ENCODE measurements at places on chromosomes 2 and 18.

DNA sequence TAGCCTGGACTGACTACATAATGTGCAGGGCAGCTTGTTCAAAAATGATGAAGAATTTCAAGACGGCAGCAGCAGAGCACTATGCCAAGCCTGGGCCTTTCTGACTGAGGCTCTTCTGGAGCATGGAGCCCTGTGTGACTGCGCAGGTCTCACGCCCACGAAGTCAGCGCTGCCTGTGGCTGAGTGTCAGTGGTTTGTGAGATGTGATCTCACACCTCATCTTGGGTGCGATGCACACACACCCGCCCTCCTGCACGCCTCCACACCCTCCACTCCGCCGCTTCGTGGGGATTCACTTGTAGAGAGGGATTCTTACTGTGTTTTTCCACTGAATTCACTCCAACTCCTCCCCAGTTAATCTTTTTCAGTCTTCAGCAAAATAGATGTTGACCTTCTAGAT, 103.9 kb downstream of the VIT start:
- ATAC-seq: peak; percentile 84

GRCh38 chr2:177036747-177037146, 175.8 kb upstream of the HNRNPA3 start:
- ATAC-seq: no peak

DNA sequence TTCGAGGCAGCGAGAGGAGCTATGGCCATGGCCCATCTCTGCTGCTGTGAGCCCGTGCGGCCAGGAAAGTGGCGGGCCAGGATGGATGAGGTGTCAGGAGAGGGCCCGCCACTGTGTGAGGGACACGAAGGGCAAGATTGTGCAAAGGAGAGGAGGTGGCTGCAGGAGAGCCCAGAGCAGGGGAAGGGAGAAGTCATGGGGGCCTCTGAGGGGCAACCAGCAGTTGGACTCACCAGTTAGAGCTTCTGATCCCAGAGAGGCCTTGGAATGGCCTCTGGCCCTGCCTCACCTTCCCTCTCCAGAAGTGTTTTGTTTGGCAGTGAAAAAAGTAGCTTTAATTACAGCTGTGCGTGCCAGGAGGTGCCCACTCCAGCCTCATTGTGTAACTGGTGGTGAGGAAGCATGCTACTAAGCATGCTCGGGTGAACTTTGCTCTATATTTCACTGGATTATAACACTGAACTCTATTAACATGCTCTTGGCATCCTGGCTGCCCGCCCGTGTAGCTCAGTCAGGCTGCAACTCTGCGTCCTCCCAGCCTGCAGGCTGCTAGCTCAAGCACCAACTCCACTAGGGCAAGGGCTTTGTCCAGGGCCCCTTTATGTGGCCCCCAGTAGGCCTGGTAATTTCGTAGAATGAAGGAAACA, 34.2 kb downstream of the IMPA2 start:
- ATAC-seq: no peak

DNA sequence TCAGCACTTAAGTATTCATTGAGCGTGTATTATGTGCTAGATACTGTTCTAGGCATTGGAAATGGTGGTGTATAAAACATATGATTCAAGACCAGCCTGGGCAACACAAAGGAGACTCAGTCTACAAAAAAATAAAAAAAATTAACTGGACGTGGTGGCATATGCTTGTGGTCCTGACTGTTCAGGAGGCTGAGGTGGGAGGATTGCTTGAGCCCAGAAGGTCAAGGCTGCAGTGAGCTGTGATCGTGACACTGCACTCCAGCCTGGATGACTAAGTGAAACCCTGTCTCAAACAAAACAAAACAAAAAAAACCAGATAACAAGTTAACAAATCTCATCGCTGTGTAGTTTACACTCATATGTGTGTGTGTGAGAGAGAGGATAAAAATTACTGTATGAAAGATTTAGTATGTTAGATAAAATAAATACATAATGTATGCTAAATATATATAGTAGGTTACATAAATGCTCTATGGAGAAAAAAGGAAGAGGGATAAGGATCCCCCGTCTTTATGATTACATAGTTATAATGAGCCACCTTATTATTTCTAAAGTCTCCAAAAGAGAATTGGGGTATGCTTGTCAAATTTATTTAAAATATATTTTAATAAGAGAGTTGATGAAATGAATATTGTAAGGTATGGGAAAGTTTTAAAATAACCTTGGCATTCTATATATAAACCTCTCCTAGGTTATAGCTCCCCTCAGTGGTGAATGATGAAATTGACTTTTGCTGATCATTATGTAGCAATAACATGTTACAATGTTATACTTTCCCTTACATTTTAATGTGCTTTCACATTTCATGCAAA, 69.2 kb downstream of the EHBP1 start:
- ATAC-seq: peak; percentile 43

DNA sequence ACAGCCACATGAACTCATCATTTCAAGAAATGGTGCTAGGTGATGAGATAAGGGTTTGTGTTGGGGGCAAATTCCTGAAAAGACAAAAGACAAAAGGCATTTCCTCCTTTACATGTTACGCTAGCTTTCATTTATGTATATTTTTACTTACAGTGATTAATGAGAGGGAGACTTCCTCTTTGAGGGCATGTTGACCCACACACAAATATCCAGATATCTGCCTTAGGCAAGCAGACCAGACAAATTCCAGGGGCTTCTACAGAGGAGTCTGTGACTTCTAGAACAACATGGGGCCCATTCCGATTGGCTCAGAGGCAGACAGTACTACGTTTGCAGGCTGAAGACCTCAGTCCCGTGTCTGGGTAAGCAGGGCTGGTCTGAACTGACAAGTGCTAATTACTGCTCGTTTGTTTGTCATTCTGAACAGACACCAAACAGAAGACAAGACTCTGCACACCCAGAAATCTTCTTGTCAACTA, 74.8 kb upstream of the ST6GAL2 start:
- ATAC-seq: no peak

GRCh38 chr2:10990561-10991111, 78.9 kb downstream of the KCNF1 start:
- ATAC-seq: no peak

DNA sequence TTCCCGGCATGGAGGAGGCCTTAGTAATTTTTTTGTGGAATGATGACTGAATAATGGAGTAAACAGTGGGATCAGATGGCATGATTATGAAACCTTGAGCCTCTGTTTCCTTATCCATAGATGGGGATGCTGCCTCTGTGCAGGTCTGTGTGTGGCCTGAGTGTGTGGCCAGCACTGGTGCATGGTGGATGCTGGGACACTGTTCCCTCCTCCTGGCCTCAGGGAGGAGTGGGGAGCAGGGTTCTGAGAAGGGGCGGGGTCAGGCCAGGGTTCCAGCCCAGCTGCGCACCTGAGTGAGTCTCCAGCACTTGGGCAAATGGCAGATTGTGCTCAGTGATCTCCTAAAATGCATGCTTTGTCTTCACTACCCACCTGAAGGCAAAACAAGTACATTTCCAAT, 66.4 kb downstream of the DCDC2C start:
- ATAC-seq: no peak

Measured in activated T-helper 17 cell treated with anti-CD3 and anti-CD28 coated beads, Interleukin-2, amount 50 U/mL, for 72 hours (primary cell).